Urothelium cell line (cell line): ENCODE measurements at places on chromosomes 11 and 22.

DNA sequence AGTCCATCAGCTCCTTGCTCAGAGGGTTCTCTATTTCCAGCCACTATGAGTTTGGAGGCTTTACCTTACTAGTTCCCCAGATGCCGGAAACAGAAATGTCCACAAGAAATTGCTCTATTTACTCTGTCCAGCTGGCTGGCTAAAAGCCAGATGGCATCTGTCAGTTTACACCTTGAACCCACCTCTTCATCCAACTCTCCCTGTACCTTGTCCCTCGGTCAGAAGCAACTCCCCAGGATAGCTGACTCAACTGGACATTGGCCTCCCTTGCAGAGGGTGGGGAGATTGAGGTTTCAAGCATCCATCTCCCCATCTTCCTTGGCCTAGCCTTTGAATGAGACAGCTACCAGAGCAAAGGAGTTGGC is 1.7 kb downstream of the C2CD2L start:
- no peak for DNase-seq

DNA sequence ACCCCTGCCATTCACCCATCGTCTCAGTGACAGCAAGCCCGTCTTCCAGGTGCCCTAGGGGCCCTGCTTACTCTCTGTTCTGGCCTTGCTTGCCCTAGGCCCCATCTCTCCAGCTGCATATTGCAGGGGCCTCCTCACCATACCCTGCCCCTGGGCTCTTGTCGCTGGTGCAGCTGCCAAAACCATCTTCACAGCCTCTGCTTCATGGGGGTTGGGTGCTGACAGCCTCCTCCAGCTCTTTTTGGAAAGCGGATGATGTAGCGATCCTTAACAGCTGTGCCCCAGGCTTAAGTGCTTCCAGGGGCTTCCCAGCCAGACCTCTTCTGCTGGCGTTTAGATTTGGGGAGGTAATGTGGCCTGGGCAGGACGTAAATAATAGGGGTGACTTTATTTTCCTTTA is 61.2 kb upstream of the SUSD2 start:
- DNase-seq, result no peak

DNA sequence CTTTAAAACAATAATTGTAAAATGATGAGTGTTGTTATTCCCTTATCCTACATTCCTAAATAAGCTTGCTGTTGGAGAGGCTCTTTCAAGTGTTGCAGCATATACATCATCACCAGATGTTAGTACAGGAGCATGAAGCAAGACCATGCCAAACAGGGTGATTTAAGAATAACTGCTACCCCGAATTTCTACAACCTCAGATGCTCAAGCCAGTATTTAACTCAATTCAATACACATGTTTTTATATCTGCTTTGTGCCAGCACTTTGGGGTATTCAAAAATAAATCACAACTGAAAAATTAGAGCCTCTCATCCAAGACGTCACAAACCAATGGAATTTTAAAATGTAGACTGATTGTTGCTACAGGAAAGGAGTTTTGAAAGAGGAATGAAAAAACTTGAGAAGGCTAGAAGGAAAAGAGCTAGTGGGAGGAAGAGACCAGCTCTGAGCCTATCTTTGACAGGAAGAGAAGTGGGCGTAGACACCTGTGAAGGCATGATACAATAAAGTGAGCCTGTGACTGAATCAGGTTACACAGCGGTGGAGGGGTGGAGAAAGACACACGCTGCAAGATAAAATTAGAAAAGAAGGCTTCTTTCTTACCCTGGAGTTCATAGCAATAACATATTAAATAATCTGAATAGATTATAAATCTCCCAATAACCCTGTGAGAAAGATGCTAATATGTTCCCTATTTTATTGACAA is 95.8 kb downstream of the DLG2 start:
- no peak for DNase-seq

DNA sequence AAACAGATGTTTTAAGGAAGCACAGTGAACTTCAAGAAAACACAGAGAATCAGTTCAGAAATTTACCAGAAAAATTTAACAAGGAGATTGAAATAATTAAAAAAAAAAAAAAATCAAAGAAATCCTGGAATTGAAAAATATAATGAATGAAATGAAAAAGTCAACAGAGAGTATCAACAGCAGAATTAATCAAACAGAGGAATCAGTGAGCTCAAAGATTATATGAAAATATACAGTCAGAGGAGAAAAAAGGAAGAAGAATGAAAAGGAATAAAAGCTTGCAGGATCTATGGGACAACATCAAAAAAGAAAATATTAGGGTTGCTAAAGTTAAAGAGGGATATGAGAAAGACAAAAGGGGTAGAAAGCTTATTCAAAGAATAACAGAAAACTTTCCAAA is 82.3 kb downstream of the XRRA1 start:
- no peak for DNase-seq
